Posterior vena cava (tissue), 2 donors: ENCODE measurements at places on chromosomes 3 and 15. TPM values are rescaled to one million over a fixed set of nuclear protein-coding genes. Genes with fewer than 3 reads are reported as not detected.

Gene IGSF11
- 0.46 TPM for total RNA-seq

Gene TTLL13
- total RNA-seq: not detected

Gene PLA2G4F
- total RNA-seq: not detected

Gene SLC28A1
- total RNA-seq: not detected

Gene PRICKLE2
- 26.3 TPM for total RNA-seq

Gene PAK6
- total RNA-seq: 0.37 TPM

Gene PLAAT1
- 3.7 TPM for total RNA-seq

Gene THAP10
- 1.7 TPM for total RNA-seq

Gene C3orf49
- total RNA-seq: not detected

Gene BFSP2
- not detected for total RNA-seq

Gene TRPC1
- total RNA-seq: 27.9 TPM
